ENCODE measurements at places on chromosomes 3 and 15. TPM values are rescaled to one million over a fixed set of nuclear protein-coding genes. Genes with fewer than 3 reads are reported as not detected.

ITGA11 gene
- total RNA-seq, result 4.7 TPM

CAMKV gene
- 3.5 TPM for total RNA-seq

DNA sequence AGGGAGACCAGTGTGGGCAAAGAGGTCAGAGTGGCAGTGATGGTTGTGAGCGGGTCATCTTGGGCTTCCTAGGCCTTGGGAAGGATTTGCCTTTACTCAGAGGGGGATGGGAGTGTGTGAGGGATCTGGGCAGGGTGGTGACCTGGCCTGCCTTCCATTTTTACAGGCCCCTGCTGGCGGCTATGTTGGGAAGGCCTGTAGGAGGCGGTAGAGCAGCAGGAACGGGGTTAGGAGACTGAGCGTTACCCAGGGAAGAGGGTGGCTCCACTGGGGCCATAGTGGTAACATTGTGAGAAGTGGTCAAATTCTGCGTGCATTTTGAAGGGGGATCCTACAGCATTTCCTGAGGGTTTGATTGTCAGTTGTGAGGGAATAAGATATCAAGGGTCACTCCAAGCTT is 307.3 kb upstream of the CTDSPL start:
- no peak overlapping the region for H3K27ac ChIP-seq
- H3K4me3 ChIP-seq, result no peak overlapping the region
- no peaks in the 10 kb centered on the region for H3K4me1 ChIP-seq
- H3K36me3 ChIP-seq, result no peaks in the 10 kb centered on the region

- no peak overlapping the region for H3K27ac ChIP-seq
- peaks cover 28% of the 10 kb centered on the region for H3K27me3 ChIP-seq
- no peak for DNase-seq
- no peaks in the 10 kb centered on the region for H3K4me1 ChIP-seq
- H3K4me3 ChIP-seq, result no peak overlapping the region
These were observed 54.9 kb upstream of the PRR20G start for GRCh38 chr3:127342735-127343134.

SAMMSON gene
- total RNA-seq, result not detected

CHMP2B gene
- total RNA-seq, result 79.3 TPM

- no peaks in the 10 kb centered on the region for H3K4me1 ChIP-seq
- H3K27ac ChIP-seq, result no peak overlapping the region
- DNase-seq, result no peak
- no peaks in the 10 kb centered on the region for H3K36me3 ChIP-seq
- no peak overlapping the region for H3K4me3 ChIP-seq
These were observed 247.1 kb downstream of the CHST2 start for GRCh38 chr3:143366672-143367071.

DNA sequence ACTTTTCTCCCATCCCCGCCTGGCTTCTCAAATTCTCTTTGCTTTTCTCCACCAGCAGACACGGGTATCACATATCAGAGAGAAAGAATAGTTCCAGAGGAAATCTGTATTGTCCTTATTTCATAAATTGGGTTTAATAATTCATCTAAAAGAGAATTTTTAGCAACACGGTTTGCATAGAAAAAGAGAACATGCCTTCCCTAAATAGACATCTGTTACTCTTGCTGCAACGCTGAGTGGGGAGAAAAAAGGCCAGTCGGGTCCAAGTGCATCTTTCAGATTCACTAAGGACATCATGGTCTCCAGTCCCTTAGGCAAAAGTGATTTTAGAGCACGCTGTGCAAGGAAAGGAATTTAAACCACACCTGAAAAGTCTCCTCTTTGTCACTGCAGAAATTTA is 201.3 kb downstream of the ABHD5 start:
- H3K4me1 ChIP-seq, result no peaks in the 10 kb centered on the region
- no peaks in the 10 kb centered on the region for H3K27me3 ChIP-seq

A4GNT gene
- 0.67 TPM for total RNA-seq

DNA sequence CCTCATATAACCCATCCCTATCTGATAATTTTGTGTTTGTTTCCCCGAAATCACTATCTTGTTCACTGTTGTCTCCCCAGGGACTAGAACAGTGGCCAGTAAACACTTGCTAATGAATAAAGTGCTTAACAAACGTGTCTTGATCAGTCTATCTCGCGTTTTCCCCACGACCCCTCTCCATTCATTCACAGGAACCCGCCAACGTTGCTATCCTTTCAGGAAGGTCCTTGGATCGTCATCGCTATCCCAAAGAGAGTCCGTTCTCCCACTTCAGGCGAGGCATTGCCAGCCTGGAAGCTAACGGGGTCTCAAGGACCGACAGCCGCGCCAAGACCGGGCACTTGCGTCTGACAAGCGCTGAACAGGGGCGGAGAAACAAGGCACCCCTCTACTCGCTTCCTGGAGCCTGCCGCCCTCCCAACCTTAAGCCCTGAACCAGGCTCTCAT is 344 bp downstream of the LINS1 start:
- DNase-seq, result no peak
- H3K36me3 ChIP-seq, result no peaks in the 10 kb centered on the region
- H3K27me3 ChIP-seq, result no peaks in the 10 kb centered on the region
- H3K4me3 ChIP-seq, result peak overlapping the region; percentile 53

- no peak overlapping the region for H3K27ac ChIP-seq
- H3K27me3 ChIP-seq, result no peaks in the 10 kb centered on the region
- H3K4me3 ChIP-seq, result no peak overlapping the region
These were observed 69.6 kb downstream of the CHDH start for GRCh38 chr3:53776494-53777101.

DNA sequence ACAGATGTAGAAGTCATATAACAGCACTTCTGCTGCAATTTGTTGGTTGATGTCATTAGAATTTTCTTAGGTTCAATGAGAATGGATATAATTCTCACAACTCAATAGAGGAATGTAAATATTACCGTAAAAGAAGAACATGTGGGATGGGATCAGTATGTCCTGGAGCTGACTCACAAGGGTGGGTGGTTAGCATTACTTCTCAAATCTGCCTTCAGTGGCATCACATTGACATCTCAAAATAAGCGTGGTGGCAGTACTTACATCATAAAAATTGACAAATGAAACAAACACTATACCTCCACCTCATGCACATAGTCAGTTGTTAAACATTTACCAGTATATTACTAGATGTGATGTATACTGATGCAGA is 1068.0 kb upstream of the CADM2 start:
- H3K27me3 ChIP-seq, result no peaks in the 10 kb centered on the region
- no peak overlapping the region for H3K4me3 ChIP-seq
- no peak overlapping the region for H3K27ac ChIP-seq
- no peak for DNase-seq

DNA sequence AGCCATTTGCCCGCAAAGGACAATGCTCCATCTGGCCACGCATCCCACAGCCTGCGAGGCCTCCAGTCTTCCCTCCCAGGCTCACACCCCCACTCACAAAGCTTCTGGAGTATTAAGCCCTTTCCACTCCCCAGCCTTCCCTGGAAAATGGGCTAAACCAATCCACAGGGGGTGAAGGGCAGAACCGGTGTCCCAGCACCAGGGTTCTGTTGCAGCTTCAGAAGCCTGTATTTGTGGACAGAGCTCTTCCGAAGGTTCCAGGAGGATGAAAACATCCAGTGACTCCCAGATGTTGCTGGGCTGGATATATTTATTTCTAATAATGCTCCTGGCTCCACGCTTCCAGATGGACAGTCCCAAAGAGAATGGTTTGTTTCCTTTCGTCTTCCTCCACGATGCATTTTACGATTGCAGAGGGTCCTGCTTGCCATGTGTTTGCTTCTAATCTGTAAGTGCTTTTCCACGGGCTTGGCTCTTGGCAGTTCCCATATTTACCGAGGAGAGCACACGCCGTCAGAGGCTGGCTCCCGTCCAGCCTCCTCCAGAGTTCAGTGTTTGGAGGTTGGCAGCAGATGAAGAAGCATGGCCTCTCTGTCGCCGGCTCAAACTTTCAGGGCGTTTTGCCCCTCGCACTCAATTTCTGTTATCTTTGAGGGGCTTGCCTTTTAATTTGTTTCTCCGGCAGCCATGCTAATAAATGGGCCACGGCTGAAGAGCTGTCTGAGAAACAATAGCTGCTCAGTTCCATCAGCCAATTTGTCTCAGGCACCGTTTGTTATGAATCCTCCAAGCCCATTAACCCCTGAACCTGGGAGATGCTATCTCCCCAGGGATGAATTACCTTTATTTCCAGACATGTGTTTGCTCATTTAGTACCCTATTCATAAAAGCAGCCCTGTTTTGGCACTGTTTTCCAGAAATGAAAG is 367.9 kb upstream of the PROK2 start:
- no peaks in the 10 kb centered on the region for H3K27me3 ChIP-seq
- no peaks in the 10 kb centered on the region for H3K36me3 ChIP-seq
- H3K4me1 ChIP-seq, result peaks cover 39% of the 10 kb centered on the region
- peak; percentile 89 for DNase-seq
- H3K27ac ChIP-seq, result peak overlapping the region; percentile 88

- no peak for DNase-seq
- no peaks in the 10 kb centered on the region for H3K27me3 ChIP-seq
- H3K4me1 ChIP-seq, result no peaks in the 10 kb centered on the region
- H3K27ac ChIP-seq, result no peak overlapping the region
These were observed 297.9 kb downstream of the EDEM1 start for GRCh38 chr3:5485427-5485826.

CIB2 gene
- total RNA-seq, result 68.9 TPM

DNA sequence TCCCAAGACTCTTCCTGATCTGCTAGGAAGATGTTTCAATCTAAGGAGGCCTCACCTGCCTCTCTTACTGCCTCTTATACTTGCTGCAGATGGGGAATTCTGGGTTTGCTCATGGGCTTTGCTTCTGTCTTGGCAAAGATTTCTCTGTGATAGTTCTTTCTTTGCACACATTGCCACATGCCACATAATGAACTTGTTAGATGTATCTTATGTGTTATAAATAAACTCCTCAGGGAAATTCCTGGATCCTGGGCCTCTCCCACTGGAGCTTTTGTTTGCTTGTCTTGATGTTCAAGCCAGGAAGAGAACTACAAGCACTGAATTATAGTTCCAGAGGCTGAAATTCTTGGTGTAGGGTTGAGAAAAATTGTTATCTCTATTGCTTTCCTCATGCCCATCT is 12.2 kb downstream of the RTP1 start:
- no peak overlapping the region for H3K27ac ChIP-seq
- DNase-seq, result no peak
- H3K4me1 ChIP-seq, result peaks cover 19% of the 10 kb centered on the region
- no peaks in the 10 kb centered on the region for H3K36me3 ChIP-seq
- no peaks in the 10 kb centered on the region for H3K27me3 ChIP-seq

- H3K27me3 ChIP-seq, result no peaks in the 10 kb centered on the region
- H3K36me3 ChIP-seq, result no peaks in the 10 kb centered on the region
- H3K4me1 ChIP-seq, result peaks cover 4% of the 10 kb centered on the region
- H3K27ac ChIP-seq, result no peak overlapping the region
- H3K4me3 ChIP-seq, result no peak overlapping the region
These were observed 132.5 kb downstream of the ARNT2 start for GRCh38 chr15:80536716-80537115.

GRCh38 chr3:99969136-99969535 is 145.2 kb downstream of the FILIP1L start:
- DNase-seq, result no peak
- H3K36me3 ChIP-seq, result no peaks in the 10 kb centered on the region
- H3K4me1 ChIP-seq, result peaks cover 13% of the 10 kb centered on the region
- H3K4me3 ChIP-seq, result no peak overlapping the region
- H3K27me3 ChIP-seq, result no peaks in the 10 kb centered on the region

FBXO40 gene
- not detected for total RNA-seq

CYP1A2 gene
- total RNA-seq, result not detected

GRCh38 chr3:128369121-128369703 is 97.5 kb downstream of the DNAJB8 start:
- no peaks in the 10 kb centered on the region for H3K27me3 ChIP-seq
- H3K4me3 ChIP-seq, result no peak overlapping the region
- H3K27ac ChIP-seq, result no peak overlapping the region
- no peak for DNase-seq

CRABP1 gene
- 132 TPM for total RNA-seq

CFAP44 gene
- total RNA-seq, result 7.9 TPM

DNA sequence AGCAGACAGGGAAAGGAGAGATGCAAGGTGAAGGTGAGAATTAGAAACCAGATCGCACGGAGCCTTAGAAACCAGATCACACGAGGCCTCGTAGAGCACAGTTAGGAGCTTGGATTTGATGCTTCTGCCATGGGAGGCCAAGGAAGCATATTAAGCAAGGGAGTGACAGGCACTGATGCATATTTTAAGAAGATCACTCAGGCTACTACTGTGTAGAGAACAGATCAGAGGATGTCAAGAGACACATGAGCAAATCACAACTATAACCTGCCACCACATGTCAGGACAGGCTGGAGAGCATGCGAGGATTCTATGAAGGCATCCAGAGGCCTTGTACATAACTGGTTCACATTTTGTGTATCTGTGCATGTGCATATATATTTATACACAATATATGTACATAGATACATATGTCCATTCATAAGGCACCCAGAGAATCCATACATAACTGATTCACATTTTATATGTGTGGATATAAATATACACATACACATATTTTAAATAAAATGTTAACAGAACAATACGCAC is 99.6 kb upstream of the FHIT start:
- no peaks in the 10 kb centered on the region for H3K36me3 ChIP-seq
- H3K4me3 ChIP-seq, result no peak overlapping the region
- DNase-seq, result no peak
- H3K27me3 ChIP-seq, result no peaks in the 10 kb centered on the region

NR2E3 gene
- not detected for total RNA-seq

Measured in hepatocyte (in vitro differentiated cells).